ENCODE measurements at places on chromosomes 3 and 15. TPM values are rescaled to one million over a fixed set of nuclear protein-coding genes. Genes with fewer than 3 reads are reported as not detected.

DNA sequence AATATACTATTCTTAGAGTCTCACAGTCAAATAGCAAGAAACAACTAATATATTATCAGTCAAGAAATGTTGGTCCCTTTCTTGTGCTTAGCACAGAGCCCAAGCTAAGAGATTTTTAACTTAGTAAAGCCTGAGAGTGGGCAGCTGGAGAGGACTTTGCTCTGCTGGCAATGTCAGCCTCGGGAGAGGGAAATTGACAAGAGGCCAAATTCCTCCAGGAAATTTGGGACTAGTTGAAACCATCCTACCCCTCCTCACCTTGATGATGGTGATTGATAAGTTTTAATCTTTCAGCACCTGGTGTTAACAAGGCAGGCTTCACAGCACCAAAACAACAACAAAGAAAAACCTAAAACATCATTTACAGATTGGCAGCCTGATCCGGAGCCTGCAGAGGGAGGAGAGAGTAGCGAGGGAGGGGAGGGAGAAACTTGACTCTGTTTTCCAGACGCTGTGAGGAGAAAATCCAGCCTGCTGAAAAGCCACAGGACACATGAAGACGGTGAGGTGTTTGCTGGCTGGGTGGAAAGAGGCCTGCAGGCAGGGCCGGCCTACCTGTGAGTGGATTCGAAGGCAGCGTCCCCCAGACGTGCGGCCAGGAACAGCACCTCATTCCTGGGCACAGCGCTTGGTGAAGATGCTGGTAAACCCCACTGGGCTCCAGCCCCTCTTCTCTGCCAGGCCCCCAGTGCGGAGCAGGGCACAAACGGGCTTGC is 150.9 kb downstream of the LRRC28 start:
- no peak for DNase-seq

DNA sequence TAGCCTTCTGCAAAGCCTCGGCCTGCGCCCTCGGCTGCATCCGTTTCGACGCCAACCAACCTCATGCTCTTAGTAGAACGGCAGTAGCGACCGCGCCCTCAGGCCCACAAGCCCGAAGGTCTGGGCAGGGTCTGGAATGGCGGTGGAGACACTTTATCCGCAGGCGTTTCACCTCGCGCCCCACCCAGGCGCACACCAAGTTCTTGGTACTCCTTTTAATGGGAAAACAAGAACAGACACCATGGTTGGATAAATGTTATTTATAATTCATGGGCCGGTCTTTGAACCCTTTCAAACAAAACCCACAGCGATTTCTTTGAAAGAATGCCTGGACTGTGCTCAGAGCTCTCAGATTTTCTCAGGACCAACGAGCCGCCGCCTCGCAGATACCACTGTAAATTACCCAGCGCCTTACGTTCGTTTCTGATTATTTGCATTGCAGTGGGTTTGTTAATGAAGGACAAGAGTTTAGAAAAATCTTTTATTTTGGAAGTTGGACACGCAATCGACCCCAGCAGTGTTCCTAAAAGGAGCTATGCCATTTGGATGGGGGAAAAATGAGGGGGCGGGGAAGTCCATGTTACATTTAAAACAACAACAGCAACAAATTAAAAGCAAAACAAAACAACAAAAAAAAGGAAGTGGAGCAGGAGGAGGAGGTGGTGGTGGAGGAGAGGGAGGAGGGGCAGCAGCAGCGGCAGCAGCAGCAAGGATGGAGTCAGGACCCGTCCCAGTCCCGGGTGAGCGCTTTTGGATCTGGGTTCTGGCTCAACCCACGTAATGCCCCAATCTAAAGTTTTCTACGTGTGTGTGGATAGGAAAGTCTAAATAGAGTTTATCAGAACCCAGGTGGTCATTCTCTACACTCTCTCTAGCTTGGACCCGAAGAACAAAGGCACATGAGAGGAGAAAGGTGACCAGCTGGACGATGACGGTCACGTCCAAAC is 993 bp upstream of the ISL2 start:
- DNase-seq = no peak

The SERPINI1 gene
- total RNA-seq = 1.2 TPM

- no peak for DNase-seq
Measured at GRCh38 chr3:105352976-105353375, 13.7 kb upstream of the ALCAM start.

DNA sequence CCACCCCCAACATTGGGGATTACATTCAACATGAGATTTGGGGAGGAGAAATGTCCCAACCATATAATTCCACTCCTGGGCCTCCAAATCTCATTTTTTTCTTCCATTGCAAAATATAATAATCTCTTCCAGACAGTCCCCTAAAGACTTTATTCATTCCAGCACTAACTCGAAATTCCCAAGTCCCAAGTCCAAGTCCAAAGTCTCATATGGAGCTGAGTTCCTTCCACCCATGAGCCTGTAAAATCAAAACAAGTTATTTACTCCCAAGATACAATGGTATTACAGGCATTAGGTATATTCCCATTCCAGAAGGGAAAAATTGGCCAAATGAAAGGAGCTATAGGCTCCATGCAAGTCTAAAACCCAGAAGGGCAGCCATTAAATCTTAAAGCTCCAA is 56.7 kb downstream of the P2RY1 start:
- DNase-seq = no peak

The USP4 gene
- total RNA-seq = 26.3 TPM

Measured in Peyer's patch (tissue), 4 donors.